ENCODE measurements at places on chromosomes 1 and 21.
A peak's percentile ranks its signal among the peaks of the same experiment; 100 is the strongest.

DNA sequence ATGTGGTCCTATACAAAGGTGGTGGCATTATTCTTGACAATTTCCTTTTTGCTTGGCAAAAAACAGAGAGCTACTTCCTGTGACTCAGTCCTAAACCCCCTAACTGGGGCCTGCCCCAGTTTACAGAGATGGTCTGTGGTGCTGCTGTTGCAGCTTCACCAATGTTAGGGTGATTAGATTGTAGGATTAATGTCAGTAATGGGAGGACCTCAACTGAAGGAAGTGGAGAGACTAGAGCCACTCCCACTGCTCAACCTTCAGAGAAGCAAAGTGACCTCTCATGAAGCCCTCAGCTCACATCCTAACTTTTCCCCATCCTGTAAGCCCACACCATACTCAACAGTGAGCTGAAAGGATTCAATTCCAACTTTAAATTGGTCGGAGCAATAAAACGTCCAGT, 3.6 kb downstream of the S100A6 start:
- DNase-seq = peak; percentile 71

GRCh38 chr1:41361495-41362356, 492 bp downstream of the FOXO6 start:
- no peak for DNase-seq

- no peak for DNase-seq
These were observed 34.1 kb upstream of the ST6GALNAC5 start for GRCh38 chr1:76833151-76833550.

DNA sequence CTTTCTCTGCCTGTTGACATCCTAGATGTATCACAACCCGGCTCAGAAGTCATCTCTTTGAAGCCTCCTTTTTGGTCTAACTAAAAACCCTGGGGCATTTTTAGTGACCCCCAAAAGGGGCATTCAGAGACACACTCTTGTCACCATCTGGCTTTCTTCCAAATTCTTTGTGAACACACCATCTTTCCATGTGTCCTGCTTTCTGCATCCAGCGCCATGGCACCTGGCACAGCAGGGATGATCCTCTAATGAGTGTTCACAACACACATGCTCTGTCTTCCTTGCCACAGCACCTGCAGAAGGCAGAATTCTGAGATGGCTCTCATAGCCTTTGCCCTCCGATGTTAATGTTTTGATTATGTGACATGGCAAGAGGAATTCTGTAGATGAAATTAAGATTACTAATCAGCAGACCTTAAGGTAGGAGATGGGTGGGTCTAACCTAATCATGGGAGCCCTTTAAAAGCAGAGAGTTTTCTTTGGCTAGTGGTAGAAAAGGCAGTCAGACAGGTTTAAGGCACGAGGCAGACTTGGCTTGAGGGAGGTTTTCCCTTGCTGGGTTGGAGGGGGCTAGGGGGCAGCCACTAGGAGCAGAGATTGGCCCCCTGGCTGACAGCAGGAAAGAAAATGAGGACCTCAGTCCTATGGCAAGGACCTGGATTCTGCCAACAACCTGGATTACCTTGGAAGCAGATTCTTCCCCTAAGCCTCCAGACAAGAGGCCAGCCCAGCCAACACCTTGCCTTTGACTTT, 4.9 kb upstream of the TMEM61 start:
- no peak for DNase-seq

GRCh38 chr1:6180268-6180706, at the start of gene CHD5:
CHD5 (minus strand) TSS chr1:6180321; CDS start chr1:6180023, 298 bp downstream.
- no peak for DNase-seq

DNA sequence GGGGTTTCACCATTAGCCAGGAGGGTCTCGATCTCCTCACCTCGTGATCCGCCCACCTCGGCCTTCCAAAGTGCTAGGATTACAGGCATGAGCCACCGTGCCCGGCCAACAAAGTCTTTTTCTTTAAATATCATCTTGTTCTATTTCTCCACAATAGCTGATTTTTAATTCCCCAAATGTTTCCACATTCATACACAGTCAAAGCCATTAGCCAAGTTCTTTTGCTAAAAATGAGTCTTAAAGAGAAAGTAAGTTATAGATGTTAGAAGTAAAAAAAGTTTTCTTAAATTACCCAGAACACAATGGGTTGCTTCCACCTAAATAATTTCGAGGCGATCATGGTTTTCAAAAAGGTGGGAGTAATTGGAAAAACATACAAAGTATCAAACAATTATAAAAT, 30.6 kb downstream of the C2CD2 start:
- no peak for DNase-seq

- DNase-seq = no peak
These were observed 202.5 kb upstream of the LYPLAL1 start for GRCh38 chr1:218971156-218971555.

- no peak for DNase-seq
These were observed 13.4 kb upstream of the ZNF281 start for GRCh38 chr1:200423235-200423634.

DNA sequence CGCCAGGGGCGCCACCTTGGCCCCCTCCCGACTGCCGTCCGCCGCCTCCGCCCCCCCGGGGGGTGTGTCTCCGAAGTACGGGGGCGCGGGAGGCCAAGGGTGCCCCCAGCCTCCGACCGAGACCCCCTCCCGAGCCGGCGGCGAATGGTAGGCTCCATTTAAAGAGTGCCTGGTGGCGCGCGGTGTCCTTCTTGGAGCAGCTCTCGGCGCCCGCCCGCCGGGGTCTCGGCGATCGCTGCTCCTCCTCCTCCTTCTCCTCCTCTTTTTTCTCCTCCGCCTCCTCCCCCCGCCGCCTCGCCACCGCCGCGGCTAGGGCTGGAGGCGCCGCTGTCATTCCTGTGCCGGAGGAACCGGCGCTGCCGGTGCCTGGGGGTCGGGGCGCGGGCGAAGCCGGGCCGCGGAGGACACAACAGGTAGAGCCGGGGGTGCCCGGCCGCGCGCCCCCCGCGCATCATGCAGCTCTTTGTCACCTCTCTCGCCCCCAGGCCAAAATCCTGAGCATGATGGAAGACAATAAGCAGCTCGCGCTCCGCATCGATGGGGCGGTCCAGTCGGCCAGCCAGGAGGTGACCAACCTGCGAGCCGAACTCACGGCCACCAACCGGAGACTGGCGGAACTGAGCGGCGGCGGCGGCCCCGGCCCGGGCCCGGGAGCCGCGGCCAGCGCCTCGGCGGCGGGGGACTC, at the start of gene KAZN:
KAZN (plus strand) TSS at position 188 of the 685 bp plus-strand sequence.
- DNase-seq = no peak

GRCh38 chr1:235075048-235075776, 53.4 kb downstream of the TOMM20 start:
- DNase-seq = peak; percentile 87

- DNase-seq = no peak
These were observed 1.3 kb downstream of the CLDN19 start for GRCh38 chr1:42738678-42739226.

- DNase-seq = no peak
These were observed 54.9 kb downstream of the KLHDC7A start for GRCh38 chr1:18535391-18536210.

DNA sequence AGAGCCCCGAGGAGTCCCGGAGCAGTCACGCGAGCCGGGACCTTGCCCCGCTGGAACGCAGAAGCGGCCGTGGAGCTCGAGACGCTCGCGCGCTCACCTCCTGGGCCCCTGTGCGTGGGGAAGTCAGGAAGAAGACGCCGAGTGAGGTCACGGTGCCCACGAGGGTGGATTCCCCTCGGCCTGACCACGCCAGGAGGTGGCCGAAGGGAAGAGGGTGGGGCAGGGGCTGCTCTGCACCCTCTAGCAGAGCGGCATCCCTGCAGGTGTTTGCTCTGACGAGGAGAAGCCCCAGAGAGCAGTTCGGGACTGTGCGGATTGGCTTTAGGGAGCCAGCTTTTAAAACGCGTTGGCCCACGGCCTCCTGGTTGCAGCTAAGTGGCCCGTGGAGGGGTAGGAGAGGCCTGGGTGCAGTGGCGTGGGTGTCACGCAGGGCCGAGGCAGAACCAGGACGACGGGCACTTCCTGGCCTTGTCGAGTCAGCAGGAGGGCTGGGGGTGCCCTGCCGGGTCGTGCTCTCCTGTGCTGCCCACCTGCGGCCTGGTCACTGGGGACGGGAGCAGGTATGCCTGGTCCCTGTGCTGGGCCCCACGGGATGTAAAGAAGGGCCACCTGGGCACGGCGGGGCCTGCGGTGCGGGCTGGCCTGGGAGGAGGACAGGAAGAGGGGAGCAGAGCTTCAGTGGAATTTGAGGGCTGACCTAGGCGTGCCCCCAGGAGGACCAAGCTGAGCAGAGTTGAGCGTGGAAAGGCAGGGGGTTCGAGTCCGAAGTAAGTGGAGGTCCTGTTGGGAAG, 1.0 kb downstream of the PDXK start:
- no peak for DNase-seq

- no peak for DNase-seq
These were observed 13.3 kb downstream of the H6PD start for GRCh38 chr1:9247894-9248293.

- no peak for DNase-seq
These were observed 25.7 kb downstream of the VPS26C start for GRCh38 chr21:37241426-37241825.

GRCh38 chr21:45253180-45253579, 34.5 kb downstream of the POFUT2 start:
- peak; percentile 58 for DNase-seq

- no peak for DNase-seq
These were observed 5.0 kb downstream of the ALPL start for GRCh38 chr1:21514245-21514644.

GRCh38 chr1:6472391-6472790, 6.4 kb upstream of the TNFRSF25 start:
- no peak for DNase-seq

DNA sequence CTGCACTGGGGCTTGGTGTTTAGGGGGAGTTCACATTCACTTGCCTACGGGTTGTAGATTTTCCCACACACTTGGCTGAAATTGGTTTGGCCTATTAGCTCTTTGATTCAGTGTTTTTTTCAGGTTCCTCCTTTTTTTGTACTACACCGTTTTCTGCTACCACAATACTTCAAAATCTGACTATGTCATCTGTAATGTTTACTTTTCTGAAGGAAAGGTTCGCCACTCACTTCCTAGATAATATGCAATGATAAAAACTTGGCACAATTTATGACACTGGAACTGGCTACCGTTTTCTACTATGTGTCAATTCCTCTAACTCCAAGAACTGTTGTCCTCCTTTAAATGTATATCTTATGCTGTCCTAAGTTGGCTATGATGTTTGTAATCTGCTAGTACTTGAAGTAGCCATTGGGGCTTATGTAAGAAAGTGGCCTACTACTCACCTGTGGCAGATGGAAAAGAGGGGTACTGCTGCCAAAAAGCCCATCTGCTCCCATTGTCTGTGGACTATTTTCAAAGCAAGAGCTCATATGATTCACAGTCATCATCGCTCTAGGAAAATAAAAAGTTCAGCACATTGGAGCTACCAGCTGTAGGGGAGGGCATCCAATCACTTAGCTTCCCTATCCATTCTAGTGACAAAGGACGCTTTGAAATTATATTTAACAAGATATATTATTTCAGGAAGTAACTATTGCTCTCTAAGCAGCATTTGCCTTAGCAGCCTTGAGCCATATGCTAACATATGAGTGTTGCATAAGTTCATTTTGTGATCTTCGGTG, 42.4 kb upstream of the BACH1 start:
- no peak for DNase-seq

- no peak for DNase-seq
These were observed 9.4 kb downstream of the USP48 start for GRCh38 chr1:21773585-21773984.

- peak; percentile 64 for DNase-seq
These were observed 8.9 kb downstream of the CCDC185 start for GRCh38 chr1:223401873-223402789.

- DNase-seq = peak; percentile 9
These were observed 1225.8 kb upstream of the PRMT6 start for GRCh38 chr1:105830571-105831146.

GRCh38 chr1:163085904-163086268, 16.7 kb downstream of the RGS4 start:
- no peak for DNase-seq

- DNase-seq = no peak
These were observed 345 bp downstream of the FTCD start for GRCh38 chr21:46154955-46155513.

DNA sequence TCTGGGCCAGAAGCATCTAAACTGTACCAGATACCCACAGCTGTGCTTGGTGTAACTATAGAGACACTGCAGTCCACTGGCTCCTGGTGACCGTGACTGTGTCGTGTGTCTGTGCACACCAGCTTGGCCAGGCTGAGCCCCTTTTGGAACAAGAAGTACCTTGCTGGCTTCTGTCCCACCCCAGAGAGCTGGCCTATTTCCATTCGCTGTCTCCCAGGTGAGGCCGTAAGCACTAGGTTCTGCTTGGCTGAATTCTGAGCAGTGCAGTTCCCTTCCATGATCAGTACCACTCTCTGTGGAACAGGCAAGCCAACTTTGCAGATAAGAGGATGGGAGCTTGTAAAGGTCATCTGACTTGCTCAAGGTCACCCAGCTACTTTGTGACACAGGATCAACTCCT, 119.9 kb upstream of the DNAH14 start:
- DNase-seq = no peak

GRCh38 chr1:229196404-229197264, 74.3 kb upstream of the RAB4A start:
- no peak for DNase-seq

DNA sequence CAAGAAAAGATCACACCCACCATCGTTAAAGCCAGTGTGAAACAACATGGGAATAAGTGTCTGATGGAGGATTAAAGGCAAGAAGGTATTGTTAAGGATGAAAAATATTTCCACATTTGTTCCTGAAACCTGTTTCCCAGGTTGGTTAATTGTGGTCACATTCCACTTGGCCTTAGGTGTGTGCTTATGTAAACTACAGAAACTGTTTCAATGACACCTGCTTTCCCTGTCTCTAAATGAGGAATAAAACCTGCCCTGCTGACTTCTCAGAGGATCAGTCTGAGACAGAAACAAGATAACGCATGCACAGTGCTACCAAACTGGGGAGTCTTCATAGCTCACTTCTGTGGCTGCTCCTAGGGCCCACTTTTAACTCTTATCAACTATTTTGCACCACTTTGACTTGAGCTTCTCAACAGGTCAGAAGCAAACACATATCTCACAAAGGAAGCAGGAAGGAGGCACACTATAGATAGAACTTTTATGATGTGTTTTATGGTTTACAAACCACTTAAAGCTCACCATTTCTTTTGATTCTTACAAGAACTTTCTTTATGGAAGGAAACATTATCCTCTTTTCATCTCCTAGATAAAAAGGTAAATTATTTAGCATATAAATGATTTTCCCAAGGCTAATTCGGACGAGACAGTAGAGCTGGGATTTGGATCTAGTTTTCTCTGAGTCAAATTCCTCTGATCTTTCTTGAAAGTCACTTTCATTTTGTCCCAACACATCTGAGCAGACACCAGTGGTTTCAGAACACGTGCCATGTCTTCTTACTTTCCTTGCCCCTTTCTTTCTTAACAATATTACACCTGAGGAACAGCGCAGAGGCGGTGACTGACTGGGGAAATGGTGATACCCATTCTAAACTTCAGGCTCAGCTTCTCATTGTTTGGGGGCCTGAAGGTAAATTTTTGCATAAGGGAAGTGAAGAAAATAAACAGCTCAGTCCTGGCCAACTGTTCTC, 33.4 kb downstream of the CYP2J2 start:
- DNase-seq = no peak

Data from HT1080 (cell line).